ENCODE measurements at places on chromosomes 11 and 22. TPM values are rescaled to one million over a fixed set of nuclear protein-coding genes. Genes with fewer than 3 reads are reported as not detected.

- no peak overlapping the region for H3K27ac ChIP-seq
- peaks cover 6% of the 10 kb centered on the region for H3K36me3 ChIP-seq
- no peaks in the 10 kb centered on the region for H3K27me3 ChIP-seq
- H3K4me1 ChIP-seq, result peaks cover 7% of the 10 kb centered on the region
- H3K4me3 ChIP-seq, result no peak overlapping the region
These were observed 2.8 kb downstream of the ATP5MGL start for GRCh38 chr22:42637555-42637954.

- peak overlapping the region; percentile 22 for H3K27ac ChIP-seq
- no peak overlapping the region for H3K4me3 ChIP-seq
- H3K4me1 ChIP-seq, result peaks cover 54% of the 10 kb centered on the region
- H3K27me3 ChIP-seq, result no peaks in the 10 kb centered on the region
These were observed 10.6 kb downstream of the LIMK2 start for GRCh38 chr22:31222736-31223135.

ILK gene
- total RNA-seq, result 163 TPM

GRCh38 chr11:12846786-12847615, 162.1 kb upstream of the RASSF10 start:
- H3K27me3 ChIP-seq, result peaks cover 21% of the 10 kb centered on the region
- no peaks in the 10 kb centered on the region for H3K36me3 ChIP-seq
- H3K4me3 ChIP-seq, result no peak overlapping the region
- peaks cover 14% of the 10 kb centered on the region for H3K4me1 ChIP-seq
- no peak for DNase-seq

OTOG gene
- not detected for total RNA-seq

- H3K27ac ChIP-seq, result no peak overlapping the region
- DNase-seq, result no peak
- no peaks in the 10 kb centered on the region for H3K27me3 ChIP-seq
These were observed 789.4 kb upstream of the KIRREL3 start for GRCh38 chr11:127789927-127790326.

GRCh38 chr11:113885897-113886296, 10.5 kb upstream of the USP28 start:
- H3K27ac ChIP-seq, result no peak overlapping the region
- H3K36me3 ChIP-seq, result no peaks in the 10 kb centered on the region
- no peaks in the 10 kb centered on the region for H3K4me1 ChIP-seq
- no peaks in the 10 kb centered on the region for H3K27me3 ChIP-seq

GRCh38 chr11:97742717-97743116, 1278.0 kb upstream of the CNTN5 start:
- no peaks in the 10 kb centered on the region for H3K4me1 ChIP-seq
- H3K27me3 ChIP-seq, result no peaks in the 10 kb centered on the region
- H3K36me3 ChIP-seq, result no peaks in the 10 kb centered on the region
- H3K27ac ChIP-seq, result no peak overlapping the region
- no peak for DNase-seq
- H3K4me3 ChIP-seq, result no peak overlapping the region

TRIM29 gene
- total RNA-seq, result not detected

NRGN gene
- total RNA-seq, result 8.9 TPM

DNA sequence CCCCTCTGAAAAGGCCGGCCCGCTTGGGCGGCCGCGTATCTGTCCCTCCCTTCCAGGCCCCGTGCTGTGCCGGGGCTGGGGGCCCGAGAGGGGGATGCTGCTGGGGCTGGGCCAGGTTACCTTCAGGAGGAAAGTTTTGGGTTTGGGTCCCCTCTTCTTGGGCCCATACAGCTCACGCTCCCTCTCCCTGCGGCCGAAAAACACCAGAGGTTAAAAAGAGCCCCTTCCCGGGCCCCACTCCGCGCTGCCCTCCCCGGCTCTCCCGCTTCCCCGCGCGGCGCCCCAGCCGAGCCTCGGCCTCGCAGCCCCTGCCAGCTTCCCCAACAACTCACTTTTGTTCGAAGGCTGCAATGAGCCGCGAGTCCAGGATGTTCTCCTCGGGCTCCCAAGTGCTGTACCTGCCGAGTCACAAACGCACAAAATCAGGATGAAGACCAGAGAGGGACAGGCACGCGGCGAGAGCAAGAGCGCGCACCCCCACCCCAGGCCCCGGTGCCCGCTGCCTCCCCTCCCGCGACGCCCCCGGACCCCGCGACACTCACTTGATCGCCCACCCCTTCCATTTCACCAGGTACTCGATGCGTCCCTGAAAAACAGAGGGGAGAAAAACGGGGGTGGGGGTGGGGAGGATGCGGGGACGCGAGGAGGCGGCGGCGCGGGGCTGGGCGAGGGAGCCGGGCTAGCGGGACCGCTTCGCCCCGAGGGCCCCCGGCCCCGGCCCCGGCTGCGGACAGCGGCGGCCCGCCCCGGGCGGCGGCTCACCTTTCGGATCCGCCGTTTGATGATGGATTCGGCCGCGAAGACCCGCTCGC, 450 bp downstream of the CBX6 start:
- peaks cover 5% of the 10 kb centered on the region for H3K27me3 ChIP-seq
- H3K36me3 ChIP-seq, result peaks cover 7% of the 10 kb centered on the region
- H3K4me1 ChIP-seq, result peaks cover 48% of the 10 kb centered on the region

GPR83 gene
- 0.06 TPM for total RNA-seq

GRCh38 chr11:70721006-70721405, 322.7 kb downstream of the CTTN start:
- H3K4me3 ChIP-seq, result no peak overlapping the region
- H3K27ac ChIP-seq, result no peak overlapping the region
- H3K36me3 ChIP-seq, result no peaks in the 10 kb centered on the region
- no peaks in the 10 kb centered on the region for H3K27me3 ChIP-seq

DNA sequence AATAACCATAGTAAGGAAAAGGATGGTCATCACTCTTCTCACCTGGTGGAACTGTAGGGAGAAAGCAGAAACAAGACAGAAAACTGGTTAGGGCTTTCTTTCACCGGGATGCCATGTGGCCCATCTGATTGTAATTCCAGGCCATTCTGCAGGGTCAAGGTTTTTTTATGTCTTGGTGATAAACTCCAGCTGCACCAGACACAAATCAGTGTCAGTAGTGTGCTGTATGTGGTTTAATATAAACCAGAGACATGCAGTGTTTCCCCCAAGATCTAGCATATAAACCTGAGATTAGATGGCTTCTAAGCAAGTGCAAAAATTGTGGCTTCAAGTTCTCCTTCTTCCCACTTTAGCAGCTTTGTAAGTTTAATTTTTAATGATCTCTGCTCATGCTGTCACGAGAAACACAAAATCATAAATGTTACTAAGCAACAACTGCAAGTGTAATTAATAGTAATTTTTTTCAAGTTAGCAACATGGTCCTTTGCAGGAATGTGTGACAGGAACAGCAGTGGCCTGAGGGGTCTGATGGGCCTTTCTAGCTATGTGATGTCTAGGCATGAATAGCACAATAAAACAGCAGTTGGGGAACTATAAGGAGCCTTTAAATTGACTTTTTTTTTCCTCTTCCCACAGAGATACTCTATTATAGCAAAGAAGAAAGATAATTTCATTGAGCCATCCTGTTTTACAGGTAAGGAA, 41.6 kb downstream of the BDNF start:
- no peak overlapping the region for H3K4me3 ChIP-seq
- H3K27ac ChIP-seq, result no peak overlapping the region
- no peaks in the 10 kb centered on the region for H3K27me3 ChIP-seq
- no peaks in the 10 kb centered on the region for H3K4me1 ChIP-seq

DEUP1 gene
- not detected for total RNA-seq

- H3K4me1 ChIP-seq, result no peaks in the 10 kb centered on the region
- DNase-seq, result no peak
- no peaks in the 10 kb centered on the region for H3K27me3 ChIP-seq
- H3K27ac ChIP-seq, result no peak overlapping the region
- peaks cover 13% of the 10 kb centered on the region for H3K36me3 ChIP-seq
These were observed 8.0 kb downstream of the MOB2 start for GRCh38 chr11:1478544-1478943.

DNA sequence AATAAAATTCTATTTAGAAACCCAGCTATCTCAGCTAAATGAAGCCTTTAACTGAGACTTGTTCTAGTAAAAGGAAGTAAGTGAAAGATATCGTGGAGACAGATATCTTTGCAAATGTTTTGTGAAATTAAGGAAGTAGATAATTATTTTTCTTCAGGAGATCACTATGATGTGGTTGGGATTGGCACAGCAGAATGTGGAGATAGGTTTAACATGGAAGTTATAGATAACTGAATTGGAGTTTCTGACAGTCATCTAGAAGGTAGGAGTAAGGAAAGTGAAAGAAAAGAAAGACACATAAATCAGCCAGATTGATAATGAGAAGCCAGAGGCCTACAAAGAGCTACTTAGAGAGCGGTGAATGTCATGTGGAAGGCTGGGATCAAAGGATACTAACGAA, 4.7 kb upstream of the CASP5 start:
- H3K27me3 ChIP-seq, result no peaks in the 10 kb centered on the region
- DNase-seq, result no peak
- peak overlapping the region; percentile 10 for H3K4me3 ChIP-seq
- H3K4me1 ChIP-seq, result peaks cover 28% of the 10 kb centered on the region
- peak overlapping the region; percentile 2 for H3K27ac ChIP-seq
- peaks cover 78% of the 10 kb centered on the region for H3K36me3 ChIP-seq

DNA sequence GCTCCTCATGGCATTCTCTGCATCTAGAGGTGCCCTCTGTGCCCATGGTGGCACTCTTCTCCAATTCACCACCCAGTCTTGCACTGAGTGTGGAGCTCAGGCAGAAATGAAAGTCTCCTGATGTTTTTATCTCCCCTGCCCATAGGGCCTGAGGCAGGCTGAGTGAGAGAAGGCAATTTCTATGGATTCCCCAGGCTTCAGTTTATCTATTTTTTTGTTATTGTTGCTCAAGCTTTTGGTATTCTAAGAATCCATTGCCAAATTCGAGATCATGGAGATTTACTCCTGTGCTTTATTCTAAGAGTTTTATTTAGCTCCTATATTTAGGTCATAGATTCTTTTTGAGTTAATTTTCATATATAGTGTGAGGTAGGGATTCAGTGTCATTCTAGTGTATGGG, 40.7 kb downstream of the TSPAN18 start:
- H3K4me1 ChIP-seq, result no peaks in the 10 kb centered on the region
- H3K27me3 ChIP-seq, result peaks cover 2% of the 10 kb centered on the region
- no peak overlapping the region for H3K4me3 ChIP-seq
- H3K27ac ChIP-seq, result no peak overlapping the region
- peaks cover 2% of the 10 kb centered on the region for H3K36me3 ChIP-seq

GRCh38 chr11:65906602-65907001, 6.4 kb upstream of the FOSL1 start:
- H3K36me3 ChIP-seq, result no peaks in the 10 kb centered on the region
- H3K27me3 ChIP-seq, result peaks cover 19% of the 10 kb centered on the region
- H3K4me1 ChIP-seq, result peaks cover 15% of the 10 kb centered on the region
- H3K27ac ChIP-seq, result no peak overlapping the region

DNA sequence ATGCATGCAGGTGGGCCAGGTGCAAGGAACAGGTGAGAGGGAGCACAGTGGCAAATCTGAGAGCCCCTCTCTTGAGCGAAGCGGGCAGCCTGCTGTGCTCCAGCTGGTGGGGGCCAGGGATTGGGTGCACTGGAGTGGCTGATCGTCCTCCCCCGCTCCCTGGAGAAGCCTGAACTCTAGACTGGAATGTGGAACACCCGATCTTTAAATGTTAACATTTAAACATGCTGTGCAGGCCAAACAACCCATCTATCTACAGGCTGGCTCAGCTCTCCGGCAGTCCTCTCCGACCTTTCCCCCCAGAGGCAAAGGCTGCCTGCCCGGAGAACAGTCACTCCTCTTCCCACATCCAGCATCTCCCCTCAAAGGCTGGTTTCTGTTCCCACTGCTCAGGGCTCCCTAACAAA, 5.1 kb downstream of the MRGPRF start:
- peaks cover 23% of the 10 kb centered on the region for H3K27me3 ChIP-seq
- H3K4me1 ChIP-seq, result peaks cover 5% of the 10 kb centered on the region
- no peak overlapping the region for H3K4me3 ChIP-seq
- H3K36me3 ChIP-seq, result no peaks in the 10 kb centered on the region
- no peak for DNase-seq
- no peak overlapping the region for H3K27ac ChIP-seq

GAB4 gene
- total RNA-seq, result not detected

BIRC3 gene
- 39.6 TPM for total RNA-seq

All from activated CD4-positive, alpha-beta T cell treated with anti-CD3 and anti-CD28 coated beads, Interleukin-2, amount 10 ng/mL, durations not matched to agents 7 days and 5 days (primary cell).